Renal cortical epithelial cell (primary cell): ENCODE measurements at places on chromosomes 5 and 9.
A peak's percentile ranks its signal among the peaks of the same experiment; 100 is the strongest.

- peak; percentile 35 for DNase-seq
Measured at GRCh38 chr5:76583163-76584047, 39.8 kb downstream of the F2RL2 start.

- peak; percentile 25 for DNase-seq
Measured at GRCh38 chr5:72018143-72018803, 89.0 kb upstream of the MAP1B start.

- no peak for DNase-seq
Measured at GRCh38 chr9:133470427-133470924, 8.4 kb downstream of the SLC2A6 start.

DNA sequence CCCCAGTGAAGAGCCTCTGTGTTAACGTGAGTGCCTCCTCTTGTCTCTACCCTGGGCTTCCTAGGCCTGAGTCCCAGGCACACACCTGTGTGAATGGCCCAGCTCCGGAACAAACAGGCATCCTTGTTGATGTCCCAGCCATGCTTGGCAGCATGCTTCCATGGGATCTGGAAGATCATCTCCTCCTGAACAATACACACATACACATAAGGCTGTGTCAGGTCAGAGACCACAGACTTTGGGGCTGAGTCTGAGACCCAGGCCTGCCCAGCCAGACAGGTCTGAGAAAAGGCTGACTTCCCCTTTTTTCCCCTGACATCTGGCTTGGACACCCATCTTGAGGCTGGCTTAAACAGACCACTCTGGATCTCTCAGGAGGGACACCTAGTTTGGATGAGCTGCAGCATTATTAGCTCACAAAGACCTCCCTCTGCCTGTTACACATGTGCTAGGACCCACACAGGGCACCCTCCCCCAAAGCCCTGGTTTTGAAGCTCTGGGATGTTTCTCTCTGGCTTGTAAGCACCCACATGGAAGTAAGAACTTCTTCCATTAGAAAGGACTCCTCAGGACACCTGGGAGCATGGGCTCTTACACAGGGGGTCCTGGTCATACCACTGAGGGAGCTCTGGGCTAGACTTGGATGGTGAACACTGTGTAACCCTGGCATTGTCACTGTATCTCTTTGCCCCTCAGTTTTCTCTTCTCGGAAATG lies 2.6 kb downstream of the IRF1 start:
- DNase-seq, result no peak

GRCh38 chr5:171121638-171122037 lies 187.4 kb upstream of the TLX3 start:
- no peak for DNase-seq

DNA sequence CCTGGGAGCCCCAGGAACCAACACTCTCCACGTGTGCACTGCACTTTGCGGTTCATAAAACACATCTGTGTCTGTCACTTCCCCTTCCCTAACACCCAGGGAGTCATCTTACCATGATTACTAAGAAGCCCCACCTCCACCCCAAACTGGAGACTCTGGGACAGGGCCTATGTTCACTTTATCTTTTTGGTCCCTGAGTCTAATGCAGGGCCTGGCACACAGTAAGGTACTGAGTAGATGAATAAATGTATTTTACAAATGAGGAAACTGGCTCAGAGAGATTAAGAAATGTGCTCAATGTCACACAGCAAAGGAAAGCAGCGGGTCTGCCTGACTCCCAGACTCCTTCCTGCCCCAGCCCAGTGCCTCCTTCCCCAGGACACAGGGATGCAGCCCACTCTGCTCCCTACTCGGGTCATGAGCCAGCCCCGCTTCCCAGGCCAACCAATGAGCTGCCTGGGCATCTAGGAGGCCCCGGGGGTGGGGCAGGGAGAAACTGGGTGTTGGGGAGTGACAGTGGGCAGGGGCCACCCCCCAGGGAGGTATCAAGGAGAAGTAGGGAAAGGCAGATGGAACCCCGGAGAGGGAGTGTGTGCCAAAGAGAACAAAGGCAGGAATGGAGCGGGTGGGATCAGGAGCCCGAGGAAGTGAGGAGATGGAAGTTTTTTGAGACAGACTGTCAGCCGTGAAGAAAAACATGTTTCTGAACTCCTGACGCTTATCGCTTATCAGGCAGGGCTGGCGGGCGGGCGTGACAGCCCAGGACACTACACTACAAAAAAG lies 30.5 kb downstream of the SHB start:
- DNase-seq, result no peak

GRCh38 chr9:109108318-109108717 lies 11.4 kb downstream of the TMEM245 start:
- peak; percentile 53 for DNase-seq

- peak; percentile 67 for DNase-seq
Measured at GRCh38 chr5:58460002-58460731, at the start of gene PLK2. PLK2 (minus strand) TSS chr5:58460086; CDS start chr5:58459959, 127 bp downstream.
